ENCODE measurements at places on chromosomes 5 and 9.

DNA sequence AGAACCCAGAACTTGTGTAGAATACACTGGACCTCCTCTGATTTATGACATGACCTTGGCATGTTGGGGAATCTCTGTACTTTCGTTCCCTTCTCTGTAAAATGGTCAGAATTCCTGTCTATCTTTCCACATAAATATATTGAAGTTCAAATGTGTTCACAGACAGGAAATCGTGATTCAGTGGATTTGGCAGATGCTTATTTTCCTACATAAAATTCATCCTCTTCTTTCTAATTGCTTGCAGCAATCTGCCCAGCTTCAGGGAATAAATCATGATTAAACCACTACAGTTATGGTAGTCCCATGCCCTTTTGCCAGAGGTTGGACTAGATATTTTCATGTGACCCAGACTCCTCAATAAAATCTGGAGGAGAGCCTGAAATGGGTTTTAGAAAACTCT lies 52.1 kb upstream of the ARL15 start:
- DNase-seq = no peak

DNA sequence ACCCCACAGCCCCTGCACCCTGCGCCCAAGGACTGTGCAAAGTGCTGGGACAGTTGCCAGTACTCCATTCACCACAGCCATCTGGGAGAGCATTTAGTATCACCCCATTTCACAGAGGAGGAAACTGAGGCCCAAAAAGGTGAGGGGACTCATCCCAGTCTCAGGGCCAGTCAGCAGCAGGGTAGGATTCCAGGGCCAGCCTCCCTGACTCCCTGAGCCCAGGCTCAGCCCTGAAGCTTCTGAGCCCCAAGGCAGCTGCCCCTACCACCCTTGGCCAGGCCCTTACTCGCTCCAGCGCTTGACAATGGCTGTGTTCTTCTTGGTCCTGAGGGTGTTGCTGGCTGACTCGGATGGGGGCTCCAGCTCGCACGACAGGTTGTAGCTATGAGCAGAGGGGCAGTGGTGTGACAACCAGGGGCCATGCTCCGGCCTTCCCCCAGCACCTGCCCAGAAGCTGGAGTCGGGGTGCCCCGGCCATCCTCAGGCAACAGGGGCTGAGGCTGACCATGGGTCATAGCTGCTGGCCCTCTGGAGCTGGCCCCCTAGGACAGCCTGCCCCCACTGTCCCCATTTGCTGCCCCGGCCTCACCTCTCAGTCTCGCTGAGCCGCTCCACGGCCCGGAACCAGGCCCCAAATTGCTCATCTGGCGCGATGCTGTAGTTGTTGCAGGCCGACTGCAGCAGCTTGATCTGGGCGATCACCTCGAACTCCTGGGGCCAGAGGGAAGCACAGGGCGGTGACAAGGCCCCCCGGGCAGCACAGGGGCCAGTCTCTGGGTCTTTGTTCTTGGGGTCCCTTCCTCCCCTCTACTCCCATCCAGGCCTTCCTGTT lies 18.6 kb downstream of the RALGDS start:
- no peak for DNase-seq

GRCh38 chr5:5542654-5543053 lies 120.2 kb downstream of the ICE1 start:
- DNase-seq = no peak

DNA sequence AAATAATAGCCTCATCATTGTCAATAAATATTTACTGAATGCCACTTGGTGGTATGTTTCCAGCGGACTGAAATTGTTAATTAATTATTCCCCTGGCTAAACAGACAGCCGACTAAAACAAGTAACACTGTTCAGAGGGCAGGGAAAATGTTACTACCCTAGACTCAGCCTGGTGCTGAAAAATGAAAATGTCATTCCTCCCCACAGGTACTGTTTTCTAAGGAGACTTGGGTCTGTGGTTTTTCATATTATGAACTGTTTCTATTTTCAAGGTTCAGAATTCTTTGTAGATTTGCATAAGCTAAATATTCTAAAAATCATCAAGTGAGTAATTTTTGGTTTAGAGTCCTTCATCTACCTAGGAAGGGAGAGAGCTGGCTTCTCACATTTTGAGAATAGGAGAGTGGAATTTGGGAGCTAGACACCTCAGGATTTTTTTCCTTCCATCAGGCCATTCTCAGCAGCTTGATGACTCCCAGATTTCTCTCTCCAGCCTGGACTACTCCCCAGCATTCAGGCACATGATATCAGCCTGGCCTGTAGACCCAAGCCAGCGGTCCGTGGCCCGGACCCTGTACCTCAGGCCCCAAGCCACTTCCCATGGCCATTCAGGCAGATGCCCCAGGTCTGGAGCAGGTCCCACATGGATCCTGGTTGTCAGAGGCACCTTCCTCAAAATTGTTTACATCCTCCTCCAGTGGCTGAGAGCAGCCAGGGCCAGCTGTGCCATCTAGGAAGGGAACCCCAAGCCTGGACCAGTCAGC lies 24.4 kb downstream of the BHMT start:
- no peak for DNase-seq

DNA sequence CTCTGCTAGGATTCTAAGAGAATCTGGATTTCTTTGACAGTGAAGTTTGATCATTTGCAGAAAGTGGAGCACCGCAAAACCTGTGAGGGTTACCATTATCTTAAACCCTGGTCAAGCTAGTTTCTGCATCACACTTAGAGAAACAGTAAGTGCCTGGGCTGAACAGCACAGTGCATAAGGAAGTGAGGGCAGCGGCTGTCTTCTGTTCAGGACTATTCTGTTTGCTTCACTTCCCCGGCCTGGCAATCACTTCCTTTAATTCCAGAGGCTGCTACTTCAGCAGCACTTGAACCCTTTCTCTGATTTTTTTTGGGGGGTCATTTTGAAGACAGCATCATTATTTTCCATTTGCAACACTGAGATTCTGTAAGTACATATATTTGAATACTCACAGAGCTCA lies 32.0 kb downstream of the SEMA6A start:
- DNase-seq = no peak

GRCh38 chr5:7478459-7478858 lies 82.5 kb downstream of the ADCY2 start:
- DNase-seq = no peak

DNA sequence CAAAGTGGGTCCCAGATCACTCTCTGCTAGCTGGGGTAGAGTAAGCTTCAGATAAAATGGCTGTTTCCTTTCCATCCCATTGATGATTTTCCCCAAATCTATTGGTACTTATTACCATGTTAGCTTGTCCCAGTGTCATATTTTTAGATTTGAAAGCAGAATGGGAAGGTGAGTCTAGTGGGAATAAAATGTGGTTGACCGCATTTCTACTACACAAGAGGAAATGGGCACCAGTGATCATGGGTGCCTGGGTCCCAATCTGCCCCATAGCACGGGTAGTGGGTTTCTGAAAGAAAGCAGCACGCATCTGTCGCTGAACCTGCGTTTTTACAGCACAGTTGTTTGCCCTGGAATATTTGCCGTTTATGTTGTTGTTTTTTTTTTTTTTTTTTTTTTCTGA lies 20.1 kb downstream of the DAPK1 start:
- no peak for DNase-seq

DNA sequence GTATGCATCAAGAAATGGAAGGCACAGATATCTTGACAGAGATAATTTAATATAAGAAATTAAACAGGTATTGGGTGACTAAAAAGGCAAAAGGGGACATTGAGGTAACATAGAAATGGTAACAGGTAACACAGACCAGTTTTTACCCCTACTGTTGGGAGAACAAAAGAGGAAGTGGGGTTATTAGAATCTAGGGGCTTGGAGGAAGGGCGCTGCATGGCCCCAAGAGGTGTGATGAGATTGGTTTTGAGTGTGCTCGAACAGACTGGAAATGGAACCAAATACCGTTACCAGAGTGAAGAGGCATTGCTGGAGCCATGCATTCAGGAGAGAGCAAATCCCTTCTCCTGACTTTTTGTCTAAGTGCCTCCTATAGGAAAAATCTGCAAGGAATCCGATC lies 193.9 kb downstream of the ALDH1A1 start:
- no peak for DNase-seq

DNA sequence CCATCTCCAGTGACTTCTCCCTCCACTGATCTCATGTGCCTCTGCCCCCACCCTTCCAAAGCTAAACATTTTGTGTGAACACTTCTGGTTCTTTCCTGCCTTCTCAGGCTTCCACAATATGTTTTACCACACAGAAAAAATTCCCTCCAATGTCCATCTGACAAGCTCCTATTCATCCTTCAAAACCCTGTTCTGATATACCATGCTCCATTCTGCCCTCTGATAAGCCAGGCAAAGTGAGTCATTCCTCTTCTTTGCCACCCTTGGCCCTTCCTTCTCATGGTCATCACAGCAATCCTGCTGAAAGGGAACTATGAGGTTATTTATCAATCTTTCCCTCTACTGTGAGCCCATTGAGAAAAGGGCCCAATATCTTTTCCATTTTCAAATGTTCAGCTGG lies 97.6 kb downstream of the BARX1 start:
- DNase-seq = no peak

- no peak for DNase-seq
These were observed 288.8 kb downstream of the GLIS3 start for GRCh38 chr9:4011054-4011453.

GRCh38 chr5:96962540-96962991 lies 26.7 kb downstream of the LNPEP start:
- peak; percentile 73 for DNase-seq

DNA sequence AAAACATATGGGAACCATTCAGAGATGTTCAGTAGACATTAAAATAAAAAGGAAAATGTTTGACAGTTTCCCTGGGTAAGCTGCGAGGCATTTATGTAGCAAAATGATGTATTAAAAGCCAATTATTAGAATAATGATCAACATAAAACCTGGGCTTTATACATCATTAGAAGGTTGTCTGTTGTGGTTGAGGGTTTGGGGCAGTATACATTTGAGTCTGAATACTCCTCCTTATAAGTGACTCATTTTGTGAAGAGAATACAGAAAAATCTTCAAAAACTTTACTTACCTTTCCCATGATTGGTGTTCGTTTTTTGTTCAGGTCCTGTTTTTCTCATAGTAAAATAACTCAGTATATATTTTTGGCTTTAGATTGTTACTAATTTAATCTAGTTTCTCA lies 119.5 kb downstream of the ZCCHC7 start:
- no peak for DNase-seq

GRCh38 chr9:20331095-20331685 lies 291.1 kb downstream of the MLLT3 start:
- no peak for DNase-seq

GRCh38 chr9:114616684-114617520 lies 5.8 kb downstream of the TMEM268 start:
- peak; percentile 87 for DNase-seq

GRCh38 chr9:5089737-5090136 lies 95.7 kb downstream of the INSL6 start:
- DNase-seq = no peak

- no peak for DNase-seq
These were observed 82.1 kb downstream of the LMX1B start for GRCh38 chr9:126695701-126696400.

DNA sequence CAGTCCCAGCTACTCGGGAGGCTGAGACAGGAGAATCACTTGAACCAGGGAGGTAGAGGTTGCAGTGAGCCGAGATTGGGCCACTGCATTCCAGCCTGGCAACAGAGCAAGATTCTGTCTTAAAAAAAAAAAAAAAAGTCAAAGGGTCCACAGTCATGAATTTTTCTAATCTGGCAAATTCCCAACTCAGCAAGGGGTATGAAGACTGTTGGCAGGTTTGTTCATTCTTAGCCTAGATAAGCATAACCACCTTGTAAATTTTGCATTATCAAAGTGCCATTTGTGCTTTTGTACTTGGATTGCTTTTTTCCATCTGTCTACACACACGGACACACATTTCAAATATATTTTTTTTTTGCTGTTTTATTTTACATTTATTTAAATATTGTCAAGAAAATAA lies 299.8 kb upstream of the NUDT12 start:
- no peak for DNase-seq

DNA sequence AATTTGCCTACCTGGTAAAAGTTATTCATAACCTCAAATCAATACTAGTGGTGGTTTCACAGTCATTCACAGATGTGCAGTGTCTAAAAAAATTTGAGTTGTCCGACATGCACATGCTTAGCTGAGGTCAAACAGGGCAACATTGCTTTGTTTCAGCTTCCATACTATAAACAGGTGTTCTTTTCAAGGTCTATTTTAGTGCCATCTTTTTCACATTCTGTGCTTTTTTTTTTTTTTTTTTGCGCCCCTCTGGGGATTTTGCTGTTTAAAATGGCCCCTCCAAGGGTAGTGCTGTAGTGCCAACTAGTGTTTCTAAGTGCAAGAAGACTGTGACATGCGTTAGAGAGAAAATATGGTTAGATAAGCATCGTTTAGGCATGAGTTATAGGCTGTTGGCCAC lies 14.5 kb downstream of the PHAX start:
- peak; percentile 46 for DNase-seq

DNA sequence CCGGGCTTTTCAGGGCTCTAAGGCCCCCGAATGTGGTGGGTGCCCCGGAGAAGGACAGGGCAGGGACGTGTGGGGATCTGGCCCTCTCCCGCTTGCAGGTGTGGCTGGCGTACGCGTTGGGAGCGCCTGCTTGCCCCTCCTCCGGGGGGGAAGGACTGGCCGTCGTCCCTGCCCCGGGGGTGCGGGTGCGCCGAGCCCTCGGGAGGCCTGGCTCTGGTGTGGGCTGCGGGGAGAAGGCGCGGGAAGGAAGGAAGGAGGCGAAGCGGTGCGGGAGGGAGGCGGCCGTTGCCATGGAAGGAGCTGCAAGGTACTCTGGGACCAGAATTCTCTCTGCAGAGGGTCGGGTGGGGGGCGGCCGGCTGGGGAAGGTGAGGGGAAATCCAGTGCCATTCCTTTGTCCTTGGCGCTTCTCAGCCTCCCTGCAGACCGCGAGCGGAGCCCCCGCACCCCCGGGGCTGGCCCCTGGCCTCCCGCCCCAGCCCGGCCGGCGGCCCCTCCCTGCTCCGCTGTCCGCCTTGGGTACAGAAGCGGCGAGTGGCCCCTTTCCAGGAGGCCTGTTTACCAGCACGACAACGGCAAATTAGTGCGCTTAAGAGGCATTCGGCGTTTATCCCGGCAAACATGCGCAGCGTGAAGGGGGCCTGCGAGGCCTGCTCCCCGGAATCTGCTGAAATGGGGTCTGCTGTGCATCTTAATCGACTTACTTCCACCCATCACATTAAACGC lies 67.1 kb upstream of the UNC5A start:
- no peak for DNase-seq

DNA sequence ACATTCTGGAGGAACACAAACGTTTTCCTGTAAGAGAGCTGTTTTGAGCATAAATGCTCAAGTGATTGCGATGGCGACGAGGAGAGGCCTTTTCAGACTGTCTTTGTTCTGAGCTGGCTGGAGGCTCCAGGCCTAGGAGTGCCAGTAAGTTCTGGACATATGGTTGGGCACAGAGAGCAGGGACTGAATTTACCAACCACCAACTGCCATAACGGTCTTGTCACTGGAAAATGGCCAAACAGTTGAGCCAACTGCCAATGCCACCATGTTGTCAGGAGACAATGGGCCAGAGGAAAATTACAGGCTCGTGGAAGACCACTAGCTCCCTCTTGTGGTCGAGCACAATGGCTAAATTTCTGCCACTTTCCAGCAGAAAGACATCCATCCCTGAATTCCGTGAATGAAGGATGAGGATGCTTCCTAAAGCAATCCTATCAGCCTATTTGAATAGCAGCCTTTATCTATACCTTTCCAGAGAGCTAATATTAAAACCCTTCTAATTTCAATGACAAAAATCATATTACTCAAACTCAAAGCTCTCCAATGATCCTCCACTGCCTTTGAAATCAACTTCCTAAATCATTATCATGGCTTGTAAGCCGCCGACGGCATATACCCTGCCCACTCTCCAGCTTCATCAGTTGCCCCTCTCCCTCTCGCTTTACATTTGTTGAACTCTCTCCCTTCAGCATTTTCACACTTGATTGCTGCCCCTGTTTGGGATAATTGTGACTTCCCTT lies 66.9 kb upstream of the GLIS3 start:
- DNase-seq = peak; percentile 63

GRCh38 chr9:136328011-136328621 lies 777 bp downstream of the GPSM1 start:
- DNase-seq = no peak
